ENCODE measurements at places on chromosomes 7 and 10.

DNA sequence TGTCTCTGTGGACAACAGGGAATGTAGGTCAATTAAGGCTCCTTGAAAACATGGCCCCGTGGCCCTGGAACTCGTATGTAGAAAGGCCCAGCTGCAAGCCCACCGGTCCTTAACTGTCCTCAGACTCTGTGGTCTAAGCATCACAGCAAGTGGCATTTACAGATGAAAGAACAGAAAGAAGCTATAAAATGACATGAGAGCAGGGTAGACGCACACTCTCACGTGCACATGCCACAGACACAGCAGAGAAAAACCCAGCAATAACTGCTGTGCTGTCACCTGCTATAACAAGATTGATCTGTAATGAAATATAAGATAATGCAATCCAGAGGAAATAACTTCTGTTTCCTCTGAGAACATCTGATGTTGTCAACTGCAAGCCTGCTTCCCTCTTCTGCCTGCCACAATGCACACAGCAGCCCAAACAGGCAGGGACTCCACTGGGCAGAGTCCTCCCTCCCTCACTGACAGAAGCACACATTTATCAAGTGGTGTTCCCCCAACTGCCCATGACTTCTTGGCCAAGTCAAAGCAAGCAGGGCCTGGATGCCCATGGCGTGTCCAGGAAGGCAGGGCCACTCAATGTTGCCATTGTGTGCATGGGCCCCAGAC lies 63.9 kb downstream of the GFRA1 start:
- no peak for DNase-seq

GRCh38 chr7:144019457-144019856 lies 19.3 kb downstream of the OR6B1 start:
- no peak for DNase-seq

DNA sequence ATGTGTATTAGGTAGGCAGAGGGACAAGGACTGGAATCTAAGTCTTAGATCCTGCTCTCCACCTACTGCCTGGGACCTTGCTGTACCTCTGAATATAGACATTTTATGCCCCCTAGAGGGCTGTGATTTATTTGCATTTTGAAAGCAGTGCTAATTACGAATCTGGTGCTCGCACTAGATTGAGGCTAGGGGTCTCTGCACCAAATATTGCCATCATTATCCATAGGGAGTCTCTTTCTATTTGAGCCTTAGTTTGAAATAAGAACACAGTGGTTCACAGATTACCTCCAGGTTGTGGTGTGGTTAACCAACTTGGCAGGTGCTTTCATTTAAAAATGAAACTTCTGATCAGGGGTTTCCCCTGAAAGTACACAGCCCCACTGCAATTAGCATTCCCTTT lies 41.8 kb downstream of the CNNM1 start:
- no peak for DNase-seq

- DNase-seq: no peak
These were observed 123.6 kb upstream of the SFMBT2 start for GRCh38 chr10:7534480-7534852.

GRCh38 chr10:44576702-44577191 lies 191.8 kb upstream of the CXCL12 start:
- DNase-seq: no peak
